ENCODE measurements at places on chromosomes 6 and 20. TPM values are rescaled to one million over a fixed set of nuclear protein-coding genes. Genes with fewer than 3 reads are reported as not detected.

Gene ARFGEF3
- total RNA-seq: 1.7 TPM

Gene OR2H2
- not detected for total RNA-seq

Gene TMC2
- total RNA-seq: not detected

Gene TRIM40
- not detected for total RNA-seq

Gene TRERF1
- total RNA-seq: under 0.01 TPM

Gene SLX4IP
- 4.2 TPM for total RNA-seq

Gene FRK
- total RNA-seq: under 0.01 TPM

Gene DSP
- under 0.01 TPM for total RNA-seq

Gene TFAP2A
- total RNA-seq: 0.09 TPM

Gene COL11A2
- total RNA-seq: 0.09 TPM

Gene L3MBTL3
- total RNA-seq: 47.0 TPM

Gene MCM3
- total RNA-seq: 91.9 TPM

Gene F13A1
- total RNA-seq: not detected

Gene KCNK5
- total RNA-seq: not detected

Gene ULBP1
- total RNA-seq: 0.09 TPM

Gene COL9A1
- not detected for total RNA-seq

Gene PRDM13
- not detected for total RNA-seq

Gene CASS4
- not detected for total RNA-seq

Gene MKKS
- total RNA-seq: 3.5 TPM

Gene RAB44
- total RNA-seq: under 0.01 TPM

Gene TRIM31
- not detected for total RNA-seq

Gene GNMT
- total RNA-seq: 0.09 TPM

Gene NKX2-2
- not detected for total RNA-seq

Gene ENPP3
- total RNA-seq: 0.19 TPM

Gene TCFL5
- 11.4 TPM for total RNA-seq

Gene FAM217A
- not detected for total RNA-seq

Gene PRICKLE4
- 1.3 TPM for total RNA-seq

Gene FAM209B
- not detected for total RNA-seq

Gene CFAP61
- total RNA-seq: not detected

Gene ENPP4
- total RNA-seq: 2.4 TPM

Gene CLIC5
- not detected for total RNA-seq

Gene RBM24
- total RNA-seq: 3.3 TPM

Gene RAET1E
- 0.09 TPM for total RNA-seq

Gene RIPPLY2
- total RNA-seq: not detected

Gene HTR1E
- total RNA-seq: not detected

Gene TMEM217
- total RNA-seq: 8.6 TPM

Gene NR2E1
- not detected for total RNA-seq

Gene MAP7
- 0.36 TPM for total RNA-seq

Gene SYNDIG1
- not detected for total RNA-seq

Gene C6orf118
- not detected for total RNA-seq

Gene C4A
- total RNA-seq: 0.99 TPM

Gene SIGLEC1
- total RNA-seq: not detected

Gene ZNF334
- total RNA-seq: 1.2 TPM

Gene ADGRF5
- 6.2 TPM for total RNA-seq

Gene MTG2
- total RNA-seq: 16.8 TPM

Gene DDR1
- 5.6 TPM for total RNA-seq

Gene CLPSL2
- total RNA-seq: not detected

Gene FNDC1
- not detected for total RNA-seq
